ENCODE measurements at places on chromosomes 5 and 9.
A peak's percentile ranks its signal among the peaks of the same experiment; 100 is the strongest.

DNA sequence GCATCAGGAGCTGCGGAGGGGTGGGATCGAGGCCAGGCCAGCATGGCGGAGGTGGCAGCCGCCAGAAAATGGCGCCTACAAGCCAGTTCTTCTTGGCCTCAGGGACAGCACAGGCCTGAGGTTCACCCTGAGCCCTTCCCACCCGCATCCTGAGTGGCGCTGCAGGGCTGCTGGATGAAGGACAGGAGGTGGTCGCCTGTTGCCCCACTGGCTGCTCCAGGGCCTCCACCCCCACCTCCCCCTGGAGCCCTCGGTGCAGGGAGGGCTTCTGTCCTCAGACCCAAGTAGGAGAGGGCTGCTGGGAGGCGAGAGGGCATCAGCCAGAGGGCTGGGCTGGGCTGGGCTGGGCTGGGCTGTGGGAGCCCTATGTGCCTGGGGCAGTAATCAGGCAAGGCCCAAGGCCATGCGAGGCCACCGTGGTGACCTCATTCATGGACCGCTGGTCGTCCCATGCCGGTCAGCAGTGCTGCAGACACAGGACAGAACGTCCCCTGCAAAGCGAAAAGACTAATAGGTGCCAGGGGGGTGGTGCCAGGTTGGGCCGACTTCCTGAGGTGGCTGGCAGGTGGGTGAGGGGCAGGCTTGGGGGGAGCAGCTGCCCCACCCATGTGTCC, 13.8 kb downstream of the GPSM1 start:
- no peak for DNase-seq

- DNase-seq: peak; percentile 11
These were observed 225.7 kb downstream of the FSTL4 start for GRCh38 chr5:133386662-133387061.

GRCh38 chr5:10123254-10123989, 126.3 kb downstream of the ATPSCKMT start:
- DNase-seq: no peak

GRCh38 chr9:89498852-89499480, 1.1 kb upstream of the SEMA4D start:
- DNase-seq: peak; percentile 78

DNA sequence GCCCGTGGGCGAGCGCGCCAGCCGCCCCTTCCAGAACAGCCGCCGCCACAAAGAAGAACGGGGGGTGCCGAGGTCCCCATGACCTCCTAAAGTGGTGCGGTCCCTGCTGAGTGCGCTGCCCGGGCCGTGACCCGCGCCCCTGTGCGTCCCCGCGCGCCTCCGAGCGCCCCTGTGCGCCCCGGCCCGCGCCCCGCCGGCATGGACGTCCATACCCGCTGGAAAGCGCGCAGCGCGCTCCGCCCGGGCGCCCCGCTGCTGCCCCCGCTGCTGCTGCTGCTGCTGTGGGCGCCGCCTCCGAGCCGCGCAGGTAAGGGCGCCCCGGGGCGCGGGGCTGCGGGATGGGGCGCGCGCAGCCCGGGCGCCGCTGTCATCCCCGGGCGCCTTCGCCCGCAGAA, 384 bp downstream of the COL5A1 start:
- DNase-seq: no peak

DNA sequence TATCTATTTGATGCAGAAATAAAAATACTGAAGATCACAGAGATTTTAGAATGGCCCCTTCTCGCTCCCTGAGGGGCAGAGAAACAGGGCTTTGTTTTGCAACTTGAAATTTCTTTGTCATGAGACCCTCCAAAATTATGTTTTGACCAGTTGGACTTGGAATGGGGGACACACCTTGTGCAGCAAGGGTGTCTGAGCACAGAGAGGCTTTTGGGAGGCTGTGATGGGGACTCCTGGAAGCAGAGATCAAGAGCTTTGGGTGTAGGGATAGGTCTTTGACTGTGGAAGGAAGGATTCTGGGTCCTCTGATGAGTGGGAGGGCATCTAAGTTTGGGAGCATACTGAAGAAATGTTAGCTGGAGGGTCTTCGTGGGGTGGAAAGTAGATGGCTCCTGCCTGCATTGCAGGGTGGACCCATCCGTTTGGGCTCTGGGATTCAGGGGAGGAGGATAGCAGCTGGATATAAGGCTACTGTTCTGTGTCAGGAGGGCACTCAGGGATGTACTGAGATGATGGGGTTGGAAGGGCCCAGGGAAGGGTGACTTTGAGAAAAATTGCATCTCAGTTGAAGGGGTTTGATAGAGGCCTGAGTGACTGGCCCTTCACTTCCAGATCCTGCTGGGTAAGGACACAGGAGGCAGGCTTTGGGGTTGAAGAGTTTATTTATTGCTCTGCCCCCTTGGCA, 1.8 kb upstream of the MYORG start:
- DNase-seq: no peak

Data from Peyer's patch (tissue), 4 donors.